CD4-positive, alpha-beta T cell treated with Interleukin-2 at 100 ng/mL for 4 hours (primary cell): ENCODE measurements at places on chromosomes 4 and X.

DNA sequence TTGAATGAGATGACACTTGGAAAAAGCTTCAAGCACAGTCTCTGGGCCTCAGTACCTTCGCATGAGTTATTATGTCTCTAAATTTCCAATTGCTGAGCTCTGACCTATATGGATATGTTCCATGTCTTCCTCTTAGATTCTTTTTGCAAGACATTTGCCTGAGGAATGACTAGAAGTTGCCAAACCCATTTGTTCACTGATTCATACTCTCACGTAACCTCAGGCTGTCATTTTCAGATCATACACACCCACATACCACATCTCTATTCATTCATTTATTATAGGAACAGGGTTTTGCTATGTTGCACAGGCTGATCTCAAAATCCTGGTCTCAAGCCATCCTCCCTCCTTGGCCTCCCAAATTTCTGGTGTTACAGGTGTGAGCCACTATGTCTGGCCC is 2137.1 kb upstream of the TENM3 start:
- no peak for DNase-seq

- DNase-seq: peak; percentile 2
Measured at GRCh38 chr4:55736605-55737183, 82.9 kb upstream of the EXOC1L start.

DNA sequence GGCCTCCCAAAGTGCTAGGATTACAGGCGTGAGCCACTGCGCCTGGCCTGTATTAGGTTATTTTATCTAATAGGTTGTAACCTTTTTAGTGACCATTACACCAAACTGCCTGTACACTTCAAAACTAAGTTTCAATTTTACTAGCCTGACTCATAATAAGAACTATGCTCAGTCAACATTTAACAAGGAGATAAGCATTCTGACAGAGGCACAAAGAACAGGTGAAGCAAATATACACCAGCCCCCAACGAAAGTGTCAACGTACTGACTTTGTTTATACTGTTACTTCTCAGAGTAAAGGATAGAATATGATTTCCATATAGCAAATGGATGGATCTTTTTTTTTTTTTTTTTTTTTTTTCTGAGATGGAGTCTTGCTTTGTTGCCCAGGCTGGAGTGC is 62.8 kb downstream of the SHISA3 start:
- no peak for DNase-seq

DNA sequence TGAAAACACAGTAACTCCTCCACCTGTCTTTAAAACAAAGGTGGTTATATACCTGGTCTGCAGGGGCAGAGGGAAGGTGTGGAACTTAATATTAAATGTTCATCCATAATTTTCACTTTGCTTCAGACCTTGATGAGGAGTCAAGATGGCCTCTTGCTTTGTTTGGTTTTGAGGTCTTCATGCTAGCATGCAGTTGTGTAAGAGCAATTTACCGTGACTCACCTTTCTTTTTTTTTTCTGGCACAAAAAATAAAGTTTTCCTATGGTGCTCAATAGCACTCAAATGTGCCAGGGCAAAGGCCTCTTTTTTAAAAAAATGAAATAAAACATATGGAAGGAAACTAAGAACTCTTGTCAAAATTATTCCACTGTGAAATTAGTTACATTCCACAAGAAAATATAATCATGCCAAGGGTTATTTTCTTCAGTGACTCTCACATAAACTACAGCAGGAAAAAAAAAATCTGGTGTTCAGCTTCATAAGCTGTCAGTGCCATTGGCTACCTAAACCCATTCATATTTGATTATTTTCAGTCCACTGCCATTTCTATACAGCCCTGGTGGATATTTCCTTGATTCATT is 128.2 kb downstream of the SLC7A11 start:
- no peak for DNase-seq

DNA sequence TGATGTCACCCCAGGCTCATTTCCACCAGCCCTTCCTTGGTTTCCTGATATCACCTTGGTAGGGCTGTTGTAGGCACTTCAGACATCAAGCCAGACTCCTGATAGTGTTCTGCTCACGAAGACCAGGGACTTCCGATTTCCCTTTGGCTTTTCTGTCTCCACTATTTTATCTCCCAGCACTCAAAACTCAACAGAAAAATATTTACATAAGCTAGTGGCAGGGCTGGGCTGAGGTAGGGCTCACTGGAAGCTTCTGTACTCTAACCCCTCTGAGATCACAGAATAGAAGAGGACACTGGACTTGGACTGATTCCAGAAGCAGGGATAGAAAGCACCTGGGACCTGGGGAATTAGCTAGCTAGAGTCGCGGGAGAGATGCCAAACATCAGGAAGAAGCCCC is 34.4 kb upstream of the EFNB1 start:
- no peak for DNase-seq
